Naive thymus-derived CD4-positive, alpha-beta T cell (primary cell): ENCODE measurements at places on chromosomes 1 and 21. TPM values are rescaled to one million over a fixed set of nuclear protein-coding genes. Genes with fewer than 3 reads are reported as not detected.
A peak's percentile ranks its signal among the peaks of the same experiment; 100 is the strongest.

GRCh38 chr1:165869343-165869742 is 41.9 kb downstream of the UCK2 start:
- no peak for DNase-seq

DNA sequence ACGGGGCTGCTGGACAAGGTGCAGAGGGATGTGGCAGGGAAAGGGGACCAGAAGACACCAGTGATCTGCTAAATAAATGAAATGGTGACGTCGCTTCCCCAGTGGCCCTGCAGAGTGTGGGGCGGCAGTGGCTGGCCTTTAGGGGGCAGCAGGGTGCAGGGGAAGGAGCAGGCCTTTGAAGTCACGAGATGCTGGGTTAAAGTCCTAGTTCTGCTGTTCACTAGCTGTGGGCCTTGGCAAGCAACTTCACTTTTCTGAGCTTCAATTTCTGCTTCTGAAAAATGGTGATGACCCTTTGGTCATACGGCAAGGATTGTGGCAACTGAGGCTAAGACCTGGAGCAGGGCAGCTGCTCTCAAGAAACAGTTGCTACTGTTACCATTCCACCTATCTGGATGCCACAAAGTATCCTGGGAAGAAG is 9.2 kb upstream of the GALE start:
- DNase-seq, result peak; percentile 72

- DNase-seq, result no peak
These were observed 65.2 kb upstream of the MARK1 start for GRCh38 chr1:220462752-220463151.

DNA sequence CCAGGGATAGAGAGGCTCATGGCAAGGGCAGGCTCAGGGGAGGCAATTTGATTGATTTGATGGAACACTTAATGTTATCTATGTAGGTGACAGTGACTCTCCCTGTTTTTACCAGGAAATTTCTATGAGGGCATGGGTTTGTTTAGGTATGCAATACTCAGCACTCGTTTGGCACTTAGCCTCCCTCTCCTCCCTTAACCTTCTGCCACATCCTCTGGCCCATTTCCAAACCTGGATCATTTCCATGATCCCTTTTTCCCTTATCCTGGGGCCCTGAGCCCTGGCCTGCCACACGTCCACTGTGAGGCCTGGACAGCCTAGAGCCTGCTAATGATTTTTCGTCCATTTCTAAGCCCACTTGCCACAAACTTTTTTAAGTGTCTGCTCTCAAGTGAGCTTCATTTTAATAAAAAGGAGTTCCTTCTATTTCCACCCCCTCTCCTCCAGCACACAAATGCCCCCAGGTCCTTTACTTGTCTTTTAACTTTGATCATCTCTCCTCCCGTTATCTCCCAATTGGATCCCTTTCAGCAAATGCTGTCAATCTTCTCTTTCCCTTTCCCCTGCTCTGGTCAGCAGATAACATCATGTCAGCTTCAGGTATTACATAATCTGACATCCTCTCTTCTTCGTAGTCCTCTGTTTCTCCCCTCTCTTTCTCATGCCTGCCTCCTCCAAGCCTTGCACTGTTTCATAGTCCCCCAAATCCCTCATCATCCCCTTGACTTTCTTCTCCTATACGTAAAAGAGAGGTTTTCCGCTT is 37.8 kb upstream of the GADD45A start:
- no peak for DNase-seq

DNA sequence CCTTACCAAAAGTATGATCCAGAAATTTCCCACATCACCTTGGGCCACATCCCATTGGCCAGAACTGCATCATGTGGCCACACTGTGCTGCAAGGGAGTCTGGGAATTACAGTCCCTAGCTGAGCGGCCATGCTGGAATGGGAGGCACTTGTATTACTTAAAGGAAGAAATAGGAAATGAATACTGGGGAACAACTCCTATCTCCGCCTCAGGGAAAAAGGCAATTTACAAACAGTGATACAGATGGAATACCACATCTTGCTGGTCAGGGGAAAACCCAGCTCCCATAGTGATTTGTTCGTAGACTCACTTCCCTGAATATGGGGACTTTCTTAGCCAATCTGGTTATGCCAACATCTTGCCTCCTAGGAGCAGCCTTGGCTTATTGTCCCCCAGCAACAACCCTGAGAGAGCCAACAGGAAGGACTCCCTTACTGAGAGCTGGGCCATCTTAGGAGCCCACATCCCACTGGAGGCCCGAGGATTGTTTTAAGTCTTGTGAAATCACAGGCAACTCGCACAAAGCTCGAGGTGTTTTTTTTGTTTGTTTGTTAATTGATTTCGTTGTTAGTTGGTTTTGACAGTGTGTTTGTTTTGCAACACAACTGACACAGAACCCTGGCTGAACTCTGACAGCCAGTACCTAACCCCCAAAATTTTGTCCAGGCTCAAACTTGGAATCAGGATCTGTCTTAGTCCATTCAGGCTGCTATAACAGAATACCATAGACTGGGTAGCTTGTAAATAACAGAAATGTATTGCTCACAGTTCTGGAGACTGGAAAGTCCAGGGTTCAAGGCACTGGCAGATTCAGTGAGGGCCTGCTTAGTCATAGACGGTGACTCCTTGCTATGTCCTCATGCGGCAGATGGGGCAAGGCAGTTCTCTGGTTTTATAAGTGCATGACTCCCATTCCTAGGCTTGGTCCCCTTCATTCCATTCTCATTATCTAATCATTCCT is 14.9 kb downstream of the CDA start:
- no peak for DNase-seq

DNA sequence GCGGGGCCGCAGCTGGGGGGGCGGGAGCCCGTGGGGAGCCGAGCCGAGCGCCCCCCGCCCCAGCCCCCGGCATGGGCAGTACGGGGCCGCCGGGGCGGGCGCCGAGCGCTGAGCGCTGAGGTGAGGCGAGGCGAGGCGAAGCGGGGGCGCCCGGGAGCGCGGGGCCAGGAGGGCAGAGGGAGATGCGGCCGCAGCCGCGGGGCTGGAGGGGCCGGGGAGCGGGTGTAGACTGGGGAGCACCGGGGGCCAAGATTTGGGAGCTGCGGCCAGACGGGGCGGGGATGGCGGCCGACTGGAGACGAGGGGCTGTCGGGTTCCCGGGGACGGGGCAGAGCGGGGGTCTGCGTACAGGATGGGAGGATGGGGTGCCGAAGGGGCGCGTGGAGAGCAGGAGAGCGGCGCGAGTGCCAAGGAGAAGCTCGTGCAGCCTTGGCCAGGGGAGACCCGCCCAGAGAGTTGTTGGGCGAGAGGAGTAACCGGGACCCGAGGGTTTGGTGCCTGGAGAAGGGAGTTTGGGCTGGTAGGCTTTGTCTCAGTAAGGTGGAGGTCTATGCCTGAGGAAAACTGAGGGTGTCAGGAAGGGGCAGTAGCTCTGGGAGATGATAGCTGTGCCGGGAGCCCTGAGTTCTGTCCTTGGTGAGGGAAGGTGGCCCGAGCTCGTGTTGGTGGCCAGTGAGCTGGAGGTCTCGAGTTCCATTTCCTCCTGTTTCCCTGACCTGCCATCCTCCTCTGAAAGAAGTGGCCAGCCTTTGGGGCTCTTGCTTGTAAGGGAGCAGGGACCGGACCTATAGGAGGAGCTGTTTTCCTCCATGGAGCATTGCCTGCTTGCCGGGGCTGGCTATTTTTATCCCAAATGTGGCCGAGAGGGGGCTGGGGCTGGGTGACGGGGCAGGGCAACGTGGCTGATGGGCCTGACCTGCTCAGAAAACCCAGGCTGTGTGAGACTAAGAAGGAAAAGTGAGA is 539 bp downstream of the ATP8B2 start:
- peak; percentile 54 for DNase-seq

DNA sequence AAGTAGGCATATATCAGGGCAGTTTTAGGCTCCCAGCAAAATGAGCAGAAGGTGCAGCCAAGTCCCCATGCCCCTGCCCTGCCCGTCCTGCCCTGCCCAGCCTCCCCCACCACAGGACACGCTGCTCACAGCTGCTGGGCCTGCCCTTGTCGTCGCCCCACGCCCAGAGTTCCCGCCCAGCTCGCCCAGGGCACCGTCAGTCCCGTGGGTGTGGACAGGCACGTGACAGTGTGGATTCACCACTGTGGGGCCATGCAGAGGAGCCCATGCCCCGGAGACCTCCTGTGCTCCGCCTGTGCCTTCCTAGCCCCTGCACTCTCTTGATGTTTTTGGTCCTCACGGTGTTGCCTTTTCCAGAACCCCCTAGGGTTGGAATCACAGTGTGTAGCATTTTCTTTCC is 7.0 kb downstream of the FAAP20 start:
- no peak for DNase-seq

- no peak for DNase-seq
These were observed 2.5 kb upstream of the TTLL10 start for GRCh38 chr1:1171161-1171545.

- no peak for DNase-seq
These were observed 695 bp upstream of the NTPCR start for GRCh38 chr1:232949636-232950196.

GRCh38 chr1:161719325-161719611 is 2.1 kb upstream of the FCRLB start:
- DNase-seq, result no peak

DNA sequence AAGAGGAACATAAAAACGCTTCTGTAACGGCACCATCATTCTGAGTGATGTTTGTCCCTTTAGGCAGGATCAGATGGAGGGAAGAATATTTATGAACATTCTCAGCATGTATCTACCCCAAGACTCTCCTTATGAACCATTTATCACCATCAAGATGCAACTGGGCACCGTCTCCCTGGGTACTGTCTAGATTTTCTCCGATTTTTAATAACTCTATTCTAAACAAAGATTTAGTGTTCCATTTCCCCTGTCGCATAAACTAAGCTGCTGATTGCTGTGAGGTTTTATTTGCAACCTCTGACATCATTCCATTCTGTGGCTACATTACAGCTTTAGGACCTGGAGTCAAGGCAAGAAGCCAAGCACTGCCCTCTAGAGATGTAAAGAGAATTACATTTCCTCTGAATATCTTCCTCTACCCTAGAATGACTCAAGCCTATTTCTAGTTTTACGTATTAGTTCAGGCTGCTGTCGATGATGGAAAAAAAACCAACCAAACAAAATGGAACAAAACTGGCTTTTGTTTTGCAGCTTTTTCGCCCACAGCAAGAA is 130.1 kb upstream of the MAP1LC3C start:
- DNase-seq, result no peak

DNA sequence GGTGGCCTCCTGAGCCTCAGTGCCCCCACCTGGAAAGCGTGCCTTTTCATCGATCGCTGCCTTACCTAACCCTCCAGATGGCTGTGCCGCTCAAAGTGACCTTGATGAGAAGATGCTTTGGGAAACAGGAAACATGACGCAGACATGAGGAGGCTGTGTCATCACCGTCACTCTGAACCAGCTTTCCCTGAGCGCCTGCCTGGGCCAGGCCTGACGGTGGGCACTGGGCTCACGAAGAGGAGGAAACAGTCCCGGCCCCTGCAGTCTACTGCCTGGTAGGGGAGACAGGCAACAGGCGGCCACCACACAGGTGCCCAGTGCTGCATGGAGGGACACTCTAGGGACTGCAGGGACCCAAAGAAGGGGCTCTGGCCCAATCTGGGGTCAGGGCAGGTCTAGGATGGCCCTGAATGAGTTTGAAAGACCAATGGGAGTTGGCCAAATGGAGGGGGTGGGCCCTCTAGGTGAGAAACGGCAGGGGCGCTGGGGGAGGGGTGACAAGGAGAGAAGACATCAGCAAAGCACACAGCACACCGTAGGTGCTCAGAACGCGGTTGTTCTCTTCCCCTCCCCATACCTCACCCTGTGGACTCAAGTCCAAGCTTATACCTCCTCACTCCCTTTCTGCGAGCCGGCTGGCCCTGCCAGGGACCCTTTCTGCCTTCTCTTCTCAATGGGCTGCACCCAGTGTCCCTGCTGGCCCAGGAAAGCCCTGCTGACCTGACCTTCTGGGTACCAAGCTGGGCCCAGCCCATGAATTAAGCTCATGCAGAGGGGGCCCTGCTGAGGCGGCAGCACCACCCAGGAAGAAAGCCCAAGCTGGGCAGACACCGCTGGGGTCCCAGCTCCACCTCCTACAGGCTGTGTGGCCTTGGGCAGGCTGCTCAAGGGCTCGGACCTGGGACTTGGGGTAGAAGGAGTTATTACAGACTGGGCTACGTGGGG is 44.9 kb downstream of the GLIS1 start:
- no peak for DNase-seq

- DNase-seq, result no peak
These were observed 757.3 kb downstream of the LTN1 start for GRCh38 chr21:28235169-28235895.

The DCDC2B gene
- 0.25 TPM for polyA plus RNA-seq

The ETV3L gene
- not detected for polyA plus RNA-seq

The ARHGEF2 gene
- polyA plus RNA-seq, result 28.5 TPM

The C8A gene
- not detected for polyA plus RNA-seq

The MMEL1 gene
- 12.5 TPM for polyA plus RNA-seq

The HES4 gene
- 0.61 TPM for polyA plus RNA-seq
